ENCODE measurements at places on chromosomes 5 and 9.

DNA sequence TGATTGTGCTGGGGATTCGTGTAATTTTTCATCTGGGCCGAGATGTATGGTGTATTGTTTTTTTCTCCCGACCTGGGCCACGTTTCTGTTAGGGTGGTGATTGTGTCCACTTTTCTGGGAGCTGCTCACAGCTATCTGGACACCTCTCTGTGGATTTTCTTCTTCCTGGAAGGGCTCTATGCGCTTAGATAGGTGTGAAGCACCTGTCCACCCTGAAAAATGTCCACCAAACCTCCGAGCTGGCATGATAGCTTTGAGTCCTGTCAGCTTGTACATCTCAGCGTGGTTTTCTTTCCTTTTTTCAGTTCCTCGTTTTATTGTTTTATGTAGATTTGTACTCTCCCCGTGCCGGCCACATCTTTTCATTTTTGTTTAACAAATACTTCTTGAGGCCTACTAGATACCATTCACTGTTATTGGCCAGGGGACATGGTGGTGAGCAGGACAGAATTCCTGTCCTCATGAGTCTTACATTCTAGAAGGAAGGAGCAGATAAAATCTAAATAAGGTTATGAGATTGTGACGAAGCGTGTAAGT, 1.1 kb downstream of the UGCG start:
- DNase-seq: no peak

- no peak for DNase-seq
These were observed 457.5 kb downstream of the TMEM232 start for GRCh38 chr5:110268985-110269384.

GRCh38 chr9:110048976-110049698, 158.8 kb downstream of the C9orf152 start:
- no peak for DNase-seq

- DNase-seq: no peak
These were observed 480.0 kb downstream of the TAF11L14 start for GRCh38 chr5:18114151-18114757.

DNA sequence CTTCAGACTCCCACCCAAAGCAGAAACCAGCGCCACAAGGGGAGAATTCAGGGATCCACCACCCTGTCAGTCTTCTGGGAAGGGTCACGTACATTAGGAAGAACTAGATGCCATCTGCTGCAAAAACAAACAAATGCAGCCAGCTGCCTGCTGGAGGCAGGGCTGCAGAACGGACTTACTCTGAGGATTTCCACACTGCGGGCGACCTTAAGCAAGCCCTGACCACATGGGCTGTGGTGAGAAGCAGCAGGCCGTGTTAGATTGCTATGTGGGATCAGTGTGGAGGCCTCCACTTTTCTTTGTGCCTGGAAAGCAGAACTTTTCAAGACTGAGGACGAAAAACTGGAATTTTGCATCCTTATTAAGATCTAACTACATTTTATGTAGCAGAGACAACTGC, 13.4 kb upstream of the LTC4S start:
- no peak for DNase-seq

DNA sequence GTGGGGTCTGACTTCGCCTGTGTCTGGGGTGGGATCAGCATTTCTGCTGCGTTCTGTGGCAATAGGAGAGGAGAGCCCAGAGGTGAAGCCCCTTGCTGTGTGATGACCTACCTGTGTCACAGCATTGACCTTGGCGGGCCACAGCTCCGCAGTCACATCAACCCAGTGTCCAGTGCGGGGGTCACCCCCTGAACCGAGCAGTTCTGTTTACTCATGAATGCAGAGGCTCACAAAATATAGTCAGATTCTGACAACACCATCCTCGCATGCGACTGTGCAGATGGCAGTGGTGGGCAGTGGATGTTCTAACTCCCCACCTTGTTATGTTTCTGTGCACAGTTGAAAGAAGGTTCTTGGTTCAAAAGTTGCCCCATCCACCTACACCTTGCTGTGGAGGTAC, 100.1 kb downstream of the ADAMTS16 start:
- DNase-seq: no peak

- DNase-seq: no peak
These were observed 21.5 kb upstream of the NFIL3 start for GRCh38 chr9:91445135-91445534.

DNA sequence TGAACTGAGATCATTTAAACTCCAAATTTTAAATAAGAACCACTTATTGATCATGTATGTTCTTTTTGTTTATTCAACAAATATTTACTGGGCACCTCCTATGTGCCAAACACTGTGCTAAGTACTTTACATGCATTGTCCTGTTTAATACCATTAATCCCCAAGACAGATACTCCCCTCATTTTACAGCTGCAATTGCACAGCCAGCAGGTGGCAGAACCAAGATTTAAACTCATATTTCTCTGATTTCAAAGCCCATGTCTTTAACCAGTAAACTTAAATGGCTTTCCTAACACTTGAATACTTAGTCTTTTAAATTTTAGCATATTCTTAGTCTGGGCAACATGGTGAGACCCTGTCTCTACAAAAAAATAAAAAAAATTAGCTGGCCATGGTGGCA, 43.4 kb upstream of the KIAA1958 start:
- DNase-seq: peak; percentile 9

DNA sequence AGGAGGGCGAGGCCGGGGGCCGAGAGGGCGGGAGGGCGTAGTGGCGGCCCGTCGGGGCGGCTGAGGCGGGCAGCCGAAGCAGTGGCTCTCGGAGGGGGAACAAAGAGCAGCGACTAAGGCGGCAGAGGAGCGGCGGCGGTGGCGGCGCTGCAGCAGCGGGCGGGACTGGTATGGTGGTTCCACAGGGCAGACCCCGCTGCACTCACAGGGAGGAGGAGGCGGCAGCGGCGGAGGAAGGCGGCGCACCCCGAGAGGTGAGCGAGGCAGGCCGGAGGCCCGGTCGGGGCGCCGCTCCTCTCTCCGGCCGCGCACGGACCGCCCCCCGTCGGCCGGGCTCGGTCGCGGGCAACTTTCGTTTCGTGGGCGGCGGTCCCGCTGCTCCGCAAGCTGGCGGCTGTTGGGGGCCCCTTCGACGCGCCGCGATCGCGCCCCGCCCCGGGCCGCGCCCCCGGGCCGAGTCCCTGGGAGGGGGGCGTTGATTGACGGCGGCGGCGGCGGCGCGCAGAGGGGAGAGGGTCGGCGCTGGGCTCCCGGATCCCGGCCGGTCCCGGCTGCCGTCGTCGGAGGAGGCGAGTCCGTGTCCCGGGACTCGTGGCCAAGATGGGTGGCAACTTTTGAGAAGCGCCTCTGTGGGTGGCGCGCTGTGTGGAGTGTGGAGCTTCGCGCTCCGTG, 467 bp downstream of the CNOT6 start:
- no peak for DNase-seq

GRCh38 chr5:96079075-96079474, 117.4 kb upstream of the ELL2 start:
- DNase-seq: no peak

GRCh38 chr9:101999441-101999840, 261.0 kb upstream of the GRIN3A start:
- DNase-seq: no peak

GRCh38 chr5:82336226-82336958, 58.2 kb upstream of the RPS23 start:
- no peak for DNase-seq

DNA sequence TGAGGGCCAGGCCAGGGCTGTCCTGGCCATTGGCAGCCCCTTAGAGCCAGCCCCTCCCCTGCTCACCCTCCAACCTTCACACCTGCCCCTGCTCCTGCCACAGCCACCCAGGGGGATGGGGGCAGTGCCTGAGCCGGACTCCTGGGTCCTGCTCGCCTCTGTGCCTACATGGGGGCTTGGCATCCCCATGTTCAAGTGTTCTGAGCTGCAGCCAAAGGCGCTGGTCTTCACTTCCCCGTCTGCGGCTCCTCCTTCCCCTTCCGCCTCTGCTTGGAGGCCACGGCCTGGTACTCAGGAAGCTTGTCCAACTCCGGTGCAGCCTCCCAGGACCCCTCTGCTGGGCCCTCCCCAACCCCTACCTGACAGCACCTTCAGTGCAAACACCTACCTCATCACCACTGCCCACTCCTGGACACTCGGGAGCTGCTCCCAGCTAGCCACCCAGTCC, 2.3 kb upstream of the DNLZ start:
- DNase-seq: no peak

DNA sequence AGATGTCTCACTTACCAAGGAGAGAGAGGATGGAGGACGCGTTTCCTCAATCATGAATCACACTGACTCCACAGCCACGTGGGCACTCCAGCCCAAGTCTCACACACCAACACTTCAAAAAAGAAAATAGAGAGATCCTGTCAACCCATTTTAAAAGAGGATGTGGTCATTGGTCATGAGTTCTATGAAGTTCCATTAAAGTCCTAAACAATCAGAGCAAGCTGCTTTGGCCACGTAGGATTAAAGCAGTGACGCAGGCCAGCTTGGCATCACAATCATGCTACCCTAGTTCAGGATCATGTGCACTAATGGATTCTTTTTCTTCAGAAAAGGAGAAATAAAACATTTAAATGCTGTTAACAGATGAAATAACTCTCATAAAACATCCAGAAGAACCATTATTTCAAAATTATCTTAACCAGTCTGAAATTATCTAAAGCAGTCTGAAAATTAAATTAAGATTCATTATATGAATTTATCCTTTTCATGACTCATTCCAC, 108.1 kb downstream of the SEMA5A start:
- no peak for DNase-seq

- DNase-seq: no peak
These were observed 109.0 kb downstream of the FRMD3 start for GRCh38 chr9:83429229-83429628.

DNA sequence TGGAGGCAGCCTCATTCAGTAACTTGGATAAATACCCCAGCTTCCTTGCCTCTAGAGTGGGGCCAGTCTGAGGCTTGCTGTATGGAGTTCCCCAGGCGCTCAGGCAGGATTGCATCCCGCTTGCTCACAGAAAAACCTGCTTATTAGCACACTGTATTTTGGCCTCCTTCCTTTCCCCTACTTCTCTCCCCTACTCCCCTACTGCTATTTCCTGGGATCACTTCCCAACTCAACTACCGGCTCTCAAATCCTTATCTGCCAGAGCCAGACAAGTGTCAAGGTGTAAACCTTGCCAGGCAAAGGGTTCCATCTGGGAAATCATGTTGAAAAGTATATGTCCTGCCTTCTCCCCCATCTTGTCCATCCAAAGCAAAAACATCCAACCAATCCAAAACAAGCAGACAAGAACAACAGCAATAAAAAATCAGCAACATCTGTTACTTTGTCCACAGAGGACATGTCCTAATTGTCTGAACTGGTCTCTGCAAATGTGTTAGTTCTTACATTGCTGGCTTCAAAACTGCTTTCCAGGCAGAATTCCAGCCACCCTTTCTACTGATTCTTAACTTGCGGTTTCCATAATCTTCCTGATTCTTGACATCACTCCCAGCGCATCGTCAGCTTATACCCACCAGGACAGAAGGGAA, 164.1 kb upstream of the SEMA6A start:
- DNase-seq: no peak

GRCh38 chr5:76376866-76377230, 26.2 kb upstream of the IQGAP2 start:
- no peak for DNase-seq

DNA sequence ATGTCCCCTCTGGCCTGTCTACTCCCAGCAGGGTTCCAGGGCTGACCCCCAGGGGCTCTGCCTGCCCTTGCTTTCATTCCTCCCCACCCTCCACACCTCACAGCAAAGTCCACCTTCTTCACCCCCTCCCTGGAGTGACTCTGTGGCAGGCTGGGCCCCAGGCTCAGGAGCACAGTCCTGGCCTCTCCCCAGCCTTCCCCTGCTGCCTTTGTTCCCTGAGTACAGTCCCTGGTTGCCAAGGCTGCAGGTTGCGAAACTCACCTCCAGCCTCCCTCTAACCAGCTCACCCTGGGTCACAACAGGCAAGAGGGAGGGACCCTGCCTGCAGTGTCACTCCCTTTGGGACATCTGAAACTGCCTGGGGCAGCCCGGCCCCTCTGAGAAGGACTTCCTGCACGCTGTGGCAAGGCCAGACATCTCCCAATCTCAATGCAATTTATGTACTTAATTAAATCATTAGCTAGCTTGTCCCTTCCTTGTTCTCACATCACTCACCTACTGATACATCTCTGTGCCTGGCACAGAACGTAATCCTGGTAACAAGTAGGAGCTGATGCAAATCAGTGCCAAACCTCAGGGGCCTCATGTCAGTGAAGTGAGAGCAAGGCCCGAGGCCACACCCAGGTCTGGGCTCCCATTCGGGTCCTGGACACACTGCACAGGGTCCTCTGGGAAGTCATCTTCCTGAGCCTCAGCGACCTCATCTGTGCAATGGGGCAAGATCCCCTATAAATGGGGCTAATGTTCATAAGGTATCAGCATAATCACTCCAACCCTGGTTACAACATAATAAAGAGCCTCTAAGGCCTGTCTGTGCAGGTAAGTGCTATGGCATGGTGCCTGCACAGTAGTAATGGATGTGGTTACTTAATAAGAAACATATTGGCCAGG, 27.3 kb upstream of the TRIM14 start:
- no peak for DNase-seq
